ENCODE measurements at places on chromosomes 7 and 10.

DNA sequence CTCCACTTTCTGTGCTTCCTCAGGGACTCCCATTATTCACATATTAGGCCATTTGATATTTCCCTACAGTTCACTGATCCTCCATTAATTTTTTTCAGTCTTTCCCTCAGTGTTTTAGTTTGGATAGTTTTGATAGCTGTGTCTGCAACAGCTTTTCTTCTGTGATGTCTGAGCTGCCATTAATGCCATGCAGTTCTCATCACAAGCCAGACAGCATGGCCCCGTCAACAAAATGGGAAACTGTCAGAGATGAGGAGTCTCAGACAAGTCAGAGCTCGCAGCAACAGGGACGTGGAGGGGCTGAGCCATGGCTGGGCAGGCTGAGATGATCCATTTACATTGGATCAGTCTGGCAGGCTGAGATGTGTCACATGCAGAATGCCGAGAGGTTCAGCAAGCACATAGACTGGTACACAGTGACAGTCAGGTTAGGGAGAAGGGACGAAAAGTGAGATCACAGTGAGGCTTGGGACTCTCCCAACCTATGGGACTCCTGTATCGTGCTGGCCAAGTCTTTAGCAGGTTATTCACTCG lies 65.4 kb downstream of the NPS start:
- no peak for DNase-seq

- no peak for DNase-seq
Observed at GRCh38 chr7:138543739-138544138, 83.7 kb downstream of the TRIM24 start.

DNA sequence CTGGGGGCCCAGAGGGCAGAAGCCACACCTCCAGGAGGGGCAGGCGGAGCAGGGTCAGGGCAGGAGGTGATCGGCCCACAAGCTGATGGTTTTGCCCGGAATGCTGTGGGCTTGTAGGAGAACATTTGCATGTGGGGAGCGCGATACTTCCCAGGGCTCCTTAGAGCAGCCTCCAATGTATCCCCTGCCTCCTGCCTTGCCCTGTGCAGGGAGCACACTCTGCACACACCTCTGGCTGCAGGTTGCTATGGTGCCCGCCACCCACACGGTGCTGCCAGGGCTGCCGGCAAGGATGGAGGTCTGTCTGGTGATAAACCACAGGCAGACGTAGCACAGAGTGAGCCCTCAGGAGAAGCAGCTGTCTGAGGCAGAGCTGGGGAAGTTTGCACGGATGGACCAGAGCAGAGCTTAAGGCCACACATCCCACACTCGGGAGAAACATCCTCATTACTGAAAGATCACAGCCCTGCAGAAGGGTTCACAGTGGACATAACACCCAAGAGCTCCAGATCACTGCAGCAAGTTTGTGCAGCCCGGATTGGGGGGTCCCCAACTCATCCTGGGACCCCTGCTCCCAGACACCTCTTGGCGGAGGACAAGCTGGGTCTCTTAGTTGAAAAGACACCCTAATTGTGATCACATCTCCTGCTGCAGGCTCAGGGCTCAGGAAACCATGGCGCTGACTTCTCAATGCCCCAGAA lies 41.8 kb downstream of the VIPR2 start:
- no peak for DNase-seq

- no peak for DNase-seq
Observed at GRCh38 chr10:944034-944831, 12.7 kb upstream of the LARP4B start.

DNA sequence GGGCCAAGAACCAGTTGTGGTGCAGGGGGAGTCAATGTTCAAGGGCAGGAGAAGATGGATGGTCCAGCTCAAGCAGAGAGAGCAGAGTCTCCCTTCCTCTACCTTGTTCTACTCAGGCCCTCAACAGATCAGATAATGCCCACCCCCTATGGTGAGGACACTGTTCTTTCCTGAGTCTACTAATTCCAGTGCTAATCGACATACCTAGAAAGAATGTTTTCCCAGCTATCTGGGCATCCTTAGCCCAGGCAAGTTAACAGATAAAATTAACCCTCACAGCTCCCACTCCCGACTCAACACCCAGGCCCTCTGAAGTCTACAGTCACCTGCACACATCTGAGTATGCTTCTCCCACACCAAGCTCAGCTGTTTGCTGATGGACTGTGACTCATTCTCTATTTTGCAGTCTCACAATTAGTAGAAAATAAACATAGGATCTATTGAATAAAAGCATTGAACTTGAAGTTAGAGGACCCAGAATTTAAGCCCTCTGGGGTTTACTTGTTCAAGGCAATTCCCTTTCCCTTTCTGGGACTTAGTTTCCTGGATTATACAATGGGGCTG lies 17.1 kb downstream of the COL13A1 start:
- no peak for DNase-seq

- no peak for DNase-seq
Observed at GRCh38 chr10:50470798-50471582, 152.8 kb downstream of the SGMS1 start.

DNA sequence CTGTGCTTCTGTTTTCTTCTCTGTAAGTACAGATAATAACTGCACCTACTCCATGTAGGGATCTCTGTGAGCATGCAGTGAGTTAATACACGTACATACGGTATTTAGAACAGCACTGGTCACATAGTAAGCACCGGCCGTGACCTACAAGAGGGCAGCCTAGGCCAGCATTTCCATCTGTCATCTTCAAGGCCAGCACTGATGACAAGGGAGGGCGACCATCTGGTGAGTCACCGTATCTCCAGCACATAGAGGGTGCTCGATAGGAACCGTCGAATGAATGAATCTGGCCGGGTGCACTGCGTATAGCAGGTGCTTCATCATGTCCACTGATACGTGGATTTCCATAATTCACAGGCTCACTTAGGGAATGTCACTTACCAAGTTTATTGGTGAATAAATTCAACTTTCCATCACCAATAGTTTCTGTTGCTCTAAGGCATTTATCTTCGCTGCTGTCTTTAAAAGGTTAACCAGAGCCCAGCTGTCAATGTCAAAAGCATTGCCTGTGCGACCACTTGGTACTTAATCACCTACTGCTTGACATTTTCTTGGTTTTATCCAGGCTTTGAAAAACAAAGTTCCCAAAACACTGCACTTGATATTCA lies 8.3 kb downstream of the NOD1 start:
- no peak for DNase-seq

GRCh38 chr10:131290781-131291180 lies 20.7 kb downstream of the TCERG1L start:
- DNase-seq, result no peak

DNA sequence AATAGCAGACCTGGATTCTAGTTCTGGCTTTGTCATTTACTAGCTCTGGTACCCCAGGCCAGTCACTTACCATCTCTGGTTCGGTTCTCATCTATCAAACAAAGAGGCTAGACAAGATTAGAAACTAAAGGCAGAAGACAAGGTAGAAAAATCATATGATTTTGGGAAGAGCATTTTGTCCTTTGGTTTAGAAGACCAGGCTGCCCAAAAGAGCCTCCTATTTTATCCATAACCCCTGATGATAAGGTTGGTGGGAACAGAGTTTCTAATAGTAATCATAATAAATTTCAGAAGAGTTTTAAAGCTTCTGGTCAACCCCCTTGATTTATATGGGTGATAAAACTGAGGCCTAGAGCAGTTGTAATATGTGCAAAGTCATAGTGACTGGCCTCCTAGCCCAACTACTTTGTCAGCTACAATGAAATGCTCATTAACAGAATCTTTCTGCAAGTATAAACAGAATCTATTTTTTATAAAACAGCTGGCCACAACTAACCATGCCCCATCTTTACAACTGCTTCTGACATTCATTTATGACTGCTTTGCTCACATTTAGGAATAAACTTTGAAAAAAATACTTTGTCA lies 23.4 kb downstream of the COX15 start:
- no peak for DNase-seq

Data from NCI-H1436 treated with DMSO at 0.1 percent for 48 hours (cell line).